ENCODE measurements at places on chromosomes 12 and 14. TPM values are rescaled to one million over a fixed set of nuclear protein-coding genes. Genes with fewer than 3 reads are reported as not detected.

The TRHDE gene
- 97.8 TPM for total RNA-seq

DNA sequence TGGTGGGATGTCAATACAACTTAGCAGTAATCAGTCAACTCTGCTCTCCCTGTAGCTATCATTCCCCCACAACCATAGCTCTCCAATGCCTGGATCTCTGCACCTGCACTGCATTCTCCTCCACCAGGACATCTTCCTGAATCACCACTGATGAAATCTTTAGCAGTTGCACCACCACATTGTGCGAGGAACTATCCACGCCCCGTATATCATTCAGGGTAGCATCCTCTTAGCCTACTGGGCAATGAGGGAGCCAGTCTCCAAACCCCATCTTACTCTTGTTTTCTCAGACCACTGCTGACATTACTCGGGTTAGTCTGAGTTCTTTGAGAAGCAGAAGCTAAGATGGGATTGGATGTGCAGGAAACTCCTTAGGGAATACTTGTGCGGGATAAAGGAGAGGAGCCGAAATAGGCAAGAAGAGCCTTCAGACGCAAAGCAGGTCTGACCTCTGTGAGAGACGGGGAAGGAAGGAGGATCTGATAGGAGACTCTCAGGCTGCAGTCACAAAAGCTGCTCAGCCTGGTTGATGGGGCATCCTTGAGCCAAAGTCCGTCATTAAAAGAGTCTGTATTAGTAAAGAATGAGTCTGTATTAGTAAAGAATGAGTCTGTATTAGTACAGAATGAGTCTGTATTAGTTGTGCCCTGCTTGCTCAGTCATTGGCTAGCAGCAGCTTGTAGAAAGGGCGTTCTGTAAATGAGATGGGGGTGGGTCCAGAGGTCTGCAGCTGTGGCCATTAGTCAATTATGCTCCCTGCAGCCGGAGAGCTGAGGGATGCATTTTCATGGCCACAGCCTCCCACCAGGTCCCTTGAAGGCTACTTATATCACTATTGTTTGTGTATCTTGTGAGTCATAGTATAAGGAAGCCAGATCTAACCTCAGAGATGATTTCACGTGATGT lies 49.6 kb upstream of the RASSF3 start:
- no peaks in the 10 kb centered on the region for H3K27me3 ChIP-seq
- H3K36me3 ChIP-seq: no peaks in the 10 kb centered on the region
- no peak overlapping the region for H3K4me3 ChIP-seq
- DNase-seq: peak; percentile 100
- peak overlapping the region; percentile 51 for H3K27ac ChIP-seq

DNA sequence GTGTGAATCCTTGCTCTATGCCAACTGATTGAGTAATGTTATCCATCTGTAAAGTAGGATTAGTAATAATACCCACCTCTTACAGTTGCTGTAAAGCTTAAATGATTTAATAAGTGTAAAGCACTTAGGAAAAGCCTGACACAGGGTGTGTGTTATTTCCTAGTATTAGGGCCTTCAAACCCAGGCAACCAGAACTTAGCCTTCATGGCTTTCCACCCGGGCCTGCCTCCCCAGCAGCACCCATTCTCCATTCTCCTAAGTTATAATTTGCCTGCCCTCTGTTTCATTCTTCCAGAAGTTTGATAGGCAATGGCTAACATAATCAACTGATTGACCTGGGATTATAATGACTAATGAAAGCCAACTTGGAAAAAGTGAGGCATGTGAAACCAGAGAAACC lies 20.4 kb upstream of the PDZRN4 start:
- H3K27ac ChIP-seq: no peak overlapping the region

- H3K27me3 ChIP-seq: peaks cover 9% of the 10 kb centered on the region
- no peak overlapping the region for H3K27ac ChIP-seq
Measured at GRCh38 chr12:56385873-56386272, 23.2 kb upstream of the APOF start.

Measured in IMR-90 (cell line).